SK-MEL-5 (cell line): ENCODE measurements at places on chromosomes 1 and 21. TPM values are rescaled to one million over a fixed set of nuclear protein-coding genes. Genes with fewer than 3 reads are reported as not detected.

Gene ZNF683
- not detected in 2 replicates for total RNA-seq

Gene CYP2J2
- total RNA-seq = 0.98 and 1.3 TPM in 2 replicates

Gene LRRC39
- 4.2 and 5.0 TPM in 2 replicates for total RNA-seq

DNA sequence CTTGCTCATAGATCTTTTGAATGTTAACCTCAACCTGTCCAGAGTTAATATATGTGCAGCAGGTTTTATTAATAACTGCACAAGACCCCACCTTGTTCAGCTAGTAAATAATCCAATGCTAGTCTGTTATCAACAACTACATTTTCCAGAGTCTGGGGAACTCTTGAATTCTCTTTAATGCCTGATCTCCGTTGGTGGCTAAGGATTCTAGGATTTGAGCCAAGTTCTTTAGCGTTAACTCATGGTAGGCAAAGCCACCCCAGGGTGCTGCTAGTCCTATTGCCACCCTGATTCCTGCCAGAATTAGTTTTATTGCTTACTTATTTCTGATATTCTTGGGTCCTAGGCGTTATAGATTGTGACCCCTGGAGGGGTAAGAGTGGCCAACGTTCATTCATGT, 12.8 kb downstream of the BACE2 start:
- no peak for DNase-seq

DNA sequence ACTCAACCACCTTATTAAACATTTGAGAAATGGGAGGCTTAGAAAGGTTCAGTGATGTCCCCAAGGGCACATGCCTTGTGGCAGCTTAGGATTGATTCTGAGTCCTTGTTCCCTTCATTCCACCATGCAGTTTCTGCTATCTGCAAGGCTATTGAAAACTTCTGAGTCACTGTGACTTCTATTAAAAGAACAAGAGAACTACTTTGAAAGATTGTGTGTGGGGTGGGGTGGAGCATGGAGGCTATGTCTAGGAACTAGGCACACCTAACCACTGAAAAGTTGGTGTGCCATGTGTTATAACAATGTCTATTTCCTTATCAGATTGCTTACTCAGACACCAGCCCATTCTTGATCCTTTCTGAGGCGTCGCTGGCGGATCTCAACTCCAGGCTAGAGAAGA, 10.8 kb downstream of the MTARC1 start:
- peak; percentile 10 for DNase-seq
